ENCODE measurements at places on chromosomes 4 and X.

DNA sequence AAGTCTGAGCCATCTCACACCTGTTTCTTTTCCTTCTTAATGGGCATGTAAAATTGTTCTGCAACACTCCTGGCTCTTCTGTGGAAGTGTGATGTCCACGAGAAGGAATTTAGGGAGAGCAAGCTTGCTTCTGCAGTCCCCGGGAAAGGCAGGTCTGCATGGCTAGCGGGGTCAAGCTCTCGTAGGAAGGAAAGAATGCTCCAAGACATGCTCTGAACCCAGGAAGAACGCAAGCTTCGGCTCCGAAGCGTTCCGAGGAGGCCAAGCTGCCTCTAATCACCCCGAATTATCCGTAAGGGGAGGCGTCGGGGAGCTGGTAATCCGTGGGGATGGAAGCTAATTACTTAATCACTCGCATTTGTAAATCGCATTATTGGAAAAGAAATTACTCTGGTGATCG lies 177.7 kb downstream of the CRLF2 start:
- DNase-seq: no peak

- no peak for DNase-seq
Measured at GRCh38 chr4:123994917-123995316, 598.3 kb downstream of the SPRY1 start.

DNA sequence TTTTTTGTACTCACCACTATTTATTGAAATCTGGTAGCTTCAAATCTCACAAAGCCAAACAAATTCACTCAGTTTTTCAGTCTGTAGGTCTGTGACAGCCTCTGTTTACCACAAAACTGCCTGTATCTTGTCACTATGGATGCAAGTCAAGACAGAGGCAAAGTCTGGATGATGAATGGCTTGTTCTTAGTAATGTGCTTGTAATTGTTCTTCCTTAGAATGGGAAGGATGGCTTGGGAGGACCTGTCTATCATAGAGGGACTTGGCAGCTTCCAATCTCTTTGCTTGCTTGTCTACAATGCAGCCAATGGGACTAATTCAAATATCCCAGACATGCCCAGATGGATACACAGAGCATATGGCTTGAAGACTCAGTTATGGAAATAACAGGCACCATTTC lies 141.2 kb upstream of the SCML1 start:
- DNase-seq: no peak

DNA sequence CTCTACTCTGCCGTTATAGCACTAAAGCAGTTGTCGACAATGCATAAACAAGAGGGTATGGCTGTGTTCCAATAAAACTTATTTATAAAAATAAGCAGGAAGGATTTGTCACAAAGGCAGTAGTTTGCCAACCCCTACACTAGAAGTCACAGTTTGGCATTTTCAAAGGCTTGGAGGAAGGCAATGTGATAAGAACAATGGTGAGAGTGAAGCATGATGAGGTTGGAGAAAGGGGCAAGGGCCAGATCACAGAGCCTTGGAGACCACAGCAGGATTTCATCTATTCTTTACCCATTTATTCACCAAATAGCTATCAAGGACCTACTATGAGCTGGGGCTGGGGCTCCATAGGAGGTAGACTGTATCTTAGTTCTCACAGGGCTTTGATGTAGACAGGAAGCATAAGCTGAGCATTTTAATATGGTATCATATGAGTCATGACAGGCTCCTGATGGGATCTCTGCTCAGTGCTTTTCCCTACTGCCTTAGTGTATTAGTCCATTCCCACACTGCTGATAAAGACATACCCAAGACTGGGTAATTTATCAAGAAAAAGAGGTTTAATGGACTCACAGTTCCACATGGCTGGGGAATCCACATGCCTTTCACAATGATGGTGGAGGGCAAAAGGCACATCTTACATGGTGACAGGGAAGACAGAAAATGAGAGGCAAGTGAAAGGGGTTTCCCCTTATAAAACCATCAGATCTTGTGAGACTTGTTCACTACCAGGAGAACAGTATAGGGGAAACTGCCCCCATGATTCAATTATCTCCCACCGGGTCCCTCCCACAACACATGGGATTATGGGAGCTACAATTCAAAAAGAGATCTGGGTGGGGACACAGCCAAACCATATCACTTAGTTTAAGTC lies 58.9 kb downstream of the PPM1K start:
- no peak for DNase-seq

DNA sequence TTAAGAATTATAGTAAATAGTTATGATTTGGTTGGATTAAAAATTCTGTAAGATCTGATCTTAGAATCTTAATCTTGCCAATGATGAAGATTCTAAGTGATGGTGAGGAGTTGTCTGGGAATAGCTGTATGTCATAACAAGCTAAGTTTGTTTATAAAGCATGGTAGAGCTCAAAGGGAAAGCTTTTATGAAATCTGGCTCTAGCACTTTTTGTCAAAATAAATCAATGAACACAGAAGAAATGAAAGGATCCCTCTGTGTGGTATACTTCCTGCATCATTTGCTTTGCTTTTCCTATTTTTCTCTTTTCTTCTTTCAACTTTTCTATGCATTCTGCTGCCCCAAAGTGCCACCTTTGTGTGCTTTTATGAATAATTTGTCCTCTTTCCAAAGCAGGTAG lies 193.5 kb upstream of the FAT1 start:
- DNase-seq: no peak

DNA sequence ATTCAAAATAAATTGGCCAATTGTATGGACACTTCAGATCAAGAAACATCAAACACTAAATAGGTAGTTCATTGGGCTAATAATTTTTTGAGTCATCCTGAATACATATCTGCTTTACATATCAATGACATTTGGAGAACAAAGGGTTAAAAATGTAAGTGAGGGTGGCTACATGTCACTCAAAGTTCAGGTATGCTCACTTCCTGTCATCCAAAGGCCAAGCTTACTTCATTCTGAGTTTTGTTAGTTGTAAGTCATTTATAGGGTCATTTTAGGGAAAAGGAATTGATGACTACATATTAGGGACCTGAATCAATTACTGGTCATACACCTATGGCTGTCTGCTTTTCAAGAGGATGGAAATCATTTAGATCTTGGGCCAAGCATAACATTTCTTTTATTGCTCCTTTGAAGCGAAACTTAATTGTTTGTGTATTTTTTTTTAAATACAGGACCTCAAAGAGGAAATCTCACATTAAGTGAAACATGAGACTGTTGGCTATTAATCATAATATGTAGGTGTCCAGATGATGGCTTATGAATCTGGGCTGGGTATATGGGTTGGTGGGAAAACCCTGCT lies 119.2 kb upstream of the LEF1 start:
- no peak for DNase-seq
